ENCODE measurements at places on chromosomes 3 and 15.

DNA sequence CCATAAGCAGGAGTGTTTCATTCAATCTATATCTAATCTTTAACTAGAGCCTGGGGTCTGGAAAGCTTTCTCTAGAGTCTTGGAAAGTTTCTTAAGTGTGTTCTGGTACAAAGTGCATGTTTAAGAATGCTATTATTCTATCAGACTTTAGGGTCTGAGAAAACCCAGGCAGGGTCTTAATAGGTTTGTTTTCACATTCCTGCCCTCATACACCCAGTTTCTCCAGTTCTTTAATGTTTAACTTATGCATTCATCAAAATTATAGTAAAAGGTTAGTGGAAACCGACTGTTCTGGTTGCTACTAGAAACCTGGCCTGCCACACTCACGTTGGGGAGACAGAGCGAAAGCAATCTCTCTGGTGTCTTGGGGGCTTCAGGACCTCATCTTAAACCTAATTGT, 102.9 kb upstream of the WDR72 start:
- peak; percentile 34 for DNase-seq

DNA sequence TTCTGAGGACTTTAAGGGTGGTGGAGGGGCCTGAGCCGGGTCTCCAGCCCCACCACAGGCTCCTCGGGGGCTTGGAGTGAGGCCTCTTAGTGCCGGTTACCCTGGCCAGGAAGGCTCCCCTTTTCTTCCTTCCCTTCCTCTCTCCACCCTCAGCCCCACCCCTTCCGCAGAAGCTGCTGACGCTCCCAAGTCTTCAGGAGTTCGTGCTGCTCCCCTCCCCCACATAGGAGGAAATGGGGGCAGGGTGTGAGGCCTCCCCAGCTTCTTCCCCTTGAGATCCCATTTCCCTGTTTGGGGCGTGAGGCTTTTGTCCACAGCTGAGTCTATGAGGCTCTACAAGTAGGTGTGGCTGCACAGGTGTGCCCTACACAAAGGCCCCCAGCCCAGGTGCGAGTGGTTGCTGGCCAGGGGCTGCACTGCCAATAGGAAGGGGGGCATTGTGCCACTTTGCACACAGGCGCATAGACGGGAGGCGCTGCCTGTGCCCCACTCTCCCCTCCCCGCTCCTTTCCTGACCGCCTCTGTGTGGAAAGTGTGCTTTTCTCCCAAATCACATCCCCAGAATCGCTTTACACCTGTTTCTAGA, 915 bp upstream of the CALML4 start:
- peak; percentile 49 for DNase-seq

- DNase-seq = no peak
Measured at GRCh38 chr15:67150023-67150860, 84.8 kb downstream of the SMAD3 start.

DNA sequence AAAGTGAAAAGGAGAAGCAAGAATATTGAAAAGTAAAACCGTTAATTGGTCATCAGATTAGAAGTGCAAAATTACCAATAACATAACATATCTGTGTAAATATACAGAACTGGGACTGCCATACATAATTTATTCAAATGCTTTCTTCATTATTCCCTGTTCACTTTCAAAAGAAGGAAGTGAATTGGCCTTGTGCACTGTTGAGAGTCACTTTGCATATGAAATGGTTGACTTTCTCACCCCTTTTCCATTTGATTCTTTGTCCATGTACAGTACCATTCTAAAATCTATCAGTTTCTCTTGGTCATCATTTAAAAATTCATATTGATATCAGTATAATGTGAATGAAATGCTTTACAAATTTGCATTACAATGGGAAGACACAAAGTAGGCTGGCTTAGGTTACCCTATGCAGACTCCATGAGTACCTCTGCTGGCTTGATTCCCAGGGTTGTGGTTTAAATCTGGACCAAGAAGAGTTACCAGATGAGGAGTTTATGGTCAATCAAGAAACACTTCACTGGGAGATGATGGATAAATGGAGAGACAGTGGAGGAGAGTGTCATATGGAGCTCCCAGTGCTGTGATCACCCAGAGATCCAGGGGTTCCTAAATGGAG, 210.9 kb upstream of the TOPAZ1 start:
- DNase-seq = no peak

DNA sequence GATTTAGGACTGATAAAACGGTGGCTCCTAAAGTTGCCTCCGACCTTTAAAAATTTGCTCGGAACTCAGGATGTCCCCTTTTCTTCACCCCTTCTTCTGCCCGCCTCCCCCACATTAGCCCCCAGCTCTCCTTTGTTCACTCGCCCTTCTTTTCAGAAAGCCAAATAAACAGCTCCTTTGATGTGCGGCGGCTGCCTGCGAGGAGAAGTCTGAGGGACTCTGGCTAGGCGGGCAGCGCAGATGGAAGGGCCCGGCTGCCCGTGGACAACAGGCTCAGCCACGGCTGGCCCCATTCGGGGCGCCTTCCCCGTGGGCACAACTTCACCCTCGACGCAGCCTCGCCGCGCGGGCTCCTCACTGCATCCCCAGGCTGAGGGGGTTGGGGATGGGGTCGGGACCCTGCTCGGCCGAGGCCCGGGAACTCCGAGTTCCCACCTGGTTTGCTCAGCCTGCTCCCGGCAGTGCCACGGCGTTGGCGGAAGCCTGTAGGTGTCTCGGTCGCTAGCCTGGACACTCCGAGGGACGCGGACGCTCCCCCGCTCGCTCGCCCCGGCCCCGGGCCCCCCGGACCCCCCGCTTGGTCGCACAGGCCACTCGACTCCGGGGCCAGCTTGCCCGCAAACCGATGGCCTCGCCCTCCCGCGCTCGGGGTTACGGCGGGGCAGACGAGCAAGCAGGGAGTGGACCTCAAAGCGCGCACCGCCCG, 897 bp upstream of the TLE3 start:
- DNase-seq = peak; percentile 62

GRCh38 chr3:25419251-25419650, 8.8 kb upstream of the RARB start:
- DNase-seq = no peak

DNA sequence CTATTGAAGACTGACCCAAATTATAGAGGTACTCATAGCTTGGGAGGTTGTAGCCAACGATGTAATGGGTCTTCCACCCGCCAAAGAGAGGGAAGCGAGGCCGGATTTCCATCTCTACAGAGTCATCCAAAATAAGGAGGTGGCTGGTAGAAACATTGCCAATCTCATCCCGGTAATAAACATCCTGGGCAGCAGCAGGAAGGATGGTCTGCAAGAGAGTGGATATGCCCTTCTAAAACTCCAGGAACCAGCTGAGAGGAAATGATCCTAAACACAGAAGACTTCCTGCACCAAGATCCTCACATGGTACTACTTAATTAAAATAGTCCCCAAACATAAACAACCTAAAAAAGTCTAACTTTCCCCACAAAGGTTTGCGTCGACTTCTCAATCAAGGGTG, 20.7 kb downstream of the RPN1 start:
- no peak for DNase-seq

- no peak for DNase-seq
Measured at GRCh38 chr3:11006986-11007933, 14.7 kb downstream of the SLC6A1 start.

- no peak for DNase-seq
Measured at GRCh38 chr15:70344666-70345065, 246.9 kb upstream of the TLE3 start.

DNA sequence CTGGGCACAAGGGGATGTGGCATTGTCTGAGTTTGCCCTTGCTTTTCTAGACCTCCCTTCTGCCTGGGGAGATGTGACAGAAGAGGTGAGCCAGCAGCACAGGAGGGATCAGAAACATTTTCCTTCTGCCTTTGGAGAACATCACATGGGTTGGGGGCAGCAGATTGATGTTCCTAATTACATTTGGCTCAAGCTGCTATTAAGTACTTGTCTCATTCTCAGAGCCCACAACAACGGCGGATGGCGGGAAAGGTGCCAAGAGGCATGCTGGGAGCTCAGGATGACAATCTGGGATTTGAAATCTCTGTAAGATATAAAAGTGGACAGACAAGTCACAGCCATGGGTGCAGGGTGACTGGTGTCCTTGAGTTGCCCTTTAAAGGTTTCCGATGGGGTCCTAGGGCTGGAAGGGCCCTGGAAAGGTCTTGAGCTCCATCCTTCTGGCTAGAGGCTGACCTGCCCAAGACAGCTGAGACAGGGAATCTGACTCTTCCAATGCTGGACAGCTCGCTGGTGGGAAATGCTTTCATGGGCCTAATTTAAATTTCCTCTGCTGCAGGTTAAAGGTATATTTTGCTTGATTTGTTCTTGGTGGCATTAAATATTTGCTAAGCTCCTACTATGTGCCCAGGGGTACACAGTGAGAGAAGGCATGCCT, 2.4 kb upstream of the CORO2B start:
- no peak for DNase-seq

DNA sequence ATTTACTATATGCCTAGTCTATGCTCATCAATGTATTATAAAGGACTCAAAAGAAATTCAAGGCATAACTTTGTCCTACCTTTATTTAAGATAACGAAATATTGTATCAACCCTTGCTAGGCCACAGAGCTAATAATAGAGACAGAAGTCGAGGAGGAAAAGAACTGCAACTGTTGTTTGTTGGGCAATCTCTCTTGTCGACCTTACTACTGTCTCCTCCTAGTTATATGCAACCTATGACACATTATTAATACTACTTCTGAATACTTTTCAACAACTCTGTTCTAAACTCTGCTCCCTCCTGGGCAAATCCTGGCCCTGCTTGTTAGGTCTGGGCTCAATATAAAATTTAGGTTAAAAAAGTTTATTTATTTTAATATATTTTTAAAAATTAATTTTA, 24.6 kb downstream of the SPPL2A start:
- DNase-seq = no peak

DNA sequence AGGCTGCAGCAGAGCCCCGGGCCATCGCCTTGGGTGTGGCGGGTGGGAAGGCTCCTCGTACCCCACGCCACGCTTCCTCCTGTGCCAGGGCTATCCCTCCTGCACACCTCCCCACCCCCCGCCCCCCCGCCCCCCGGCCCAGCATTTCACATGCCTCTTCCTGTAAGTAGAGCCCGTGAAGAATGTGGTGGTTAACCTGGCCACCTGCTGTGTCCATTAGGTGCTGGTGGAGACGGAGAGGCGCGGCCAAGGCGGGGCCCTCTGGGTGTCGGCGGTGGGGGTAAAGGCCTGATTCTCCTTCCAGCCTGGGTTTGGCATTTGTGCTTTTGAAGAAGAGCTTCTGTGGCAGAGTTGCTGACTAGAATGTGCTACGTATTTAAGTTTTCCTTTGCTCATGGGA, 127.8 kb downstream of the CHDH start:
- no peak for DNase-seq

DNA sequence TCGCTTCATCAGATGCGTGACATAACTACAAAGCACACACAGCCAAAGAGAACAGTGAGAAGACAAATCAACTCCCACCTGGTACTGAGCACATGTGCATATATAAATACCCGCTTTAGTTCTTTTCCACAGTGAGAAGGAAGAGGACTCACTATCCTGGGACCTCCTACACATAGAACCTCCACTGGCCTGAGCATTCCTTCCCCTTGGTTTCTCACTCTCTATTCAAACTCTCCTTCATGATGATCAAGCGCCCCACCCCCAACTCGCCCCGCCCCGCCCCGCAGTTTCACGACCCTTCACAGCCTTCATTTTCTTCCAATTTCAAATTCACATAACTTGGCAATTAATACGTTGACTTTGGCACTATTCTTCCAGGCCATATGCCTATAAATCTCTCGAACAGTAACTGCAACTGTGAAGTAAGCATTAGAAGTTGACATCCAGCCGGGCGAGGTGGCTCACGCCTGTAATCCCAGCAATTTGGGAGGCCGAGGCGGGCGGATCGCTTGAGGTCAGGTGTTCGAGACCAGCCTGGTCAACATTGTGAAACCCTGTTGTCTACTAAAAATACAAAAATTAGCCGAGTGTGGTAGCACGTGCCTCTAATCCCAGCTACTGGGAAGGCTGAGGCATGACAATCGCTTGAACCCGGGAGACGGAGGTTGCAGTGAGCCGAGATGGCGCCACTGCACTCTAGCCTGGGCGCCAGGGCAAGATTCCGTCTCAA, 1.1 kb downstream of the RPS17 start:
- DNase-seq = no peak

DNA sequence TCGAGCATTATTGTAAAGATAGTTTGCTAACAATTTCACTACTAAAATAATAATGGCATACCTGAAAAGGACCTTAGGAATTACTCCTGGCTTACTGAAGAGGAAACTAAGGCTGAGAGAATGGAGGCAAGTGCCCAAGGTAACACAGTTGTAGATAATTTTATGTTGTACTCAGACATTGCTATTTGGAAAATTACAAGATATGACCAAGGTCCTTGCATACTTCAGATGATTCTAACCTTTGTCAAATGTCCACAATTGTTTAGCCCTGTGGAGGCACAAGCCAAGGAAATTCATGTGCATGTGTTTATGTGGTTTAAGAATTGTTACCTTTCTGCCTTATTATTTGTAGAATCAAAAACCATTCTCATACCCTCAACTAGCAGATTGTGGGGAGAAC, 105.7 kb downstream of the TUSC7 start:
- no peak for DNase-seq

DNA sequence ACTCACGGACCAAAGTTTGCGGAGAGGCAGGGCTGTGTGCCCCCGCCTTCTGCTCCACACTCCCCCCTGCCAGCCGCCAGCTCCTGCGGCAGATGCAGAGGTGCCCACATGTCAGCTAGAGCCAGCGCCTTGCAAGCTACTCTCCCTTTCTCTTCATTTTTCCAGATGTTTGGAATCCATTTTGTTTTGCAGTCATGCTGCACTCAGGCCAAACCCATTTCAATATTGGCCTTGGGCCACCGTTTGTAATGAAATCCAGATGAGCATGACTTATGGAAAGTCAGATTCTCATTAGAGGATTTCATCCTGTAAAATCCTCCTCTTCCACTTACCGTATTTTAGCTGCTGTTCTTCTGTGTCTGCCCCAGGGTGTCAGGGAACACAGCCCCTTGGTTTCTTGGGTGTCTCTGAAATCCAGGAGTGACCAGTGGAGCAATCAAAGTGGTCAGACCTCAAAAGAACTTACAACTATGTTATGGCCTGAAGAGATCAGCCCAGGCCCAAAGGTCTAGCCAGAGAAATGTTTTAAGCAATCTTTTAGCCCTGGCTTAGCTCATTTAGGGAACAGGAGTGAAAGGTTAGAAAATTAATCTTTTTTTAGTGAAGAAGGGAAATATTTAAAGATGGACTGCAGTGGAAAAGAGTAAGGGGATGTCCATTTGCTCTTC, 65.8 kb downstream of the AAGAB start:
- peak; percentile 85 for DNase-seq

- no peak for DNase-seq
Measured at GRCh38 chr15:60212536-60212935, 185.2 kb downstream of the ANXA2 start.

GRCh38 chr3:120503727-120504616, 53.2 kb upstream of the FSTL1 start:
- no peak for DNase-seq

DNA sequence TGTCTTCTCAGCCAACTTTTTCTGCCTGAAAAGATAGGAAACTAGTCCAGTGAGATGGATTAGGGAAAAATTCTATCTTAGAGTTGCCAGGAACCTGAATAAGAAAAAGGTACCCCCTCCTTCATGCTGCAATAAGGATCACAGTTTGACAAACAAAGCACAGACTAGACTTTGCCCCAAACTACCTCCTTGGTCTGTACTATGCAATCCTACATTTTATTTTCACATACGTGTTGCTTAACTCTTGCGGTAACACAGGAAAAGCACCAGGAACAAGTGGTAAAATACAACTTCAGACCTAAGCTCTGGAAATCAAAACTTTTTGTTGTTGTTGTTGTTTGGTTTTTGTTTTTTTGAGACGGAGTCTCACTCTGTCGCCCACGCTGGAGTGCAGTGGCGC, 11.3 kb upstream of the IL12A start:
- no peak for DNase-seq

- no peak for DNase-seq
Measured at GRCh38 chr15:43463507-43463906, 29.4 kb downstream of the TP53BP1 start.
